Stimulated activated CD4-positive, alpha-beta T cell treated with anti-CD3 and anti-CD28 coated beads, Interleukin-15, amount 100 ng/mL, for 24 hours (primary cell): ENCODE measurements at places on chromosomes 12 and 14.

DNA sequence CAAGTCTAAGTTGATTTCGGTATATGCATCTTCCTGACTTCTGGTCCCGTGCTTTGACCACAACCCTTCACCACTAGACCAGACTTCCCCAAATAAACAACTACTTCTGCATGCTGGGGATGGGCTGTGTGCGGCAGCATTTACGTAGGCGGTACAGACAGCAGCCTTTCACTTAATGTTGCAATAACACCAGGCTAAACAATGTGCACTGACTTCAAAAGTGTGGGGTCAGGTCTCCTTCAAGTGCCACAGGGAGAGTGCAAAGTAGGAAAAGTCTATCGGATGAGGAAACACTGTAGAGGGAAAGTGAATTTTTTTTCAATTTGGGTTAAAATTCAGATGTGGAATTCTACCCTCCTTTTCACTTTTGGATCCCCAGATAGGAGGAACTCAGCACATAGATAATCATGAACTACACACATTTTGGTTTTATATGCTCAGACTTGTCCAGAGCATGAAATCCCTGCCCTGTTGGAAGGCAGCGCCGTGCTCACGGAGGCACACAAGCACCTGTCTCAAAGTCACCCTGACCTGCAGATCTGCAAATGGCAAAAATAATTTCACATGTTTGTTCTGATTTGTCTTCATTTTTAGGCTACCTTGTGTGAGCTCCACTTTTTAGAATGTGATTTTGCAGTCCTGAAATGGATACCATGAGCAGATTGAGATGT is 3.6 kb upstream of the FOS start:
- DNase-seq: no peak

DNA sequence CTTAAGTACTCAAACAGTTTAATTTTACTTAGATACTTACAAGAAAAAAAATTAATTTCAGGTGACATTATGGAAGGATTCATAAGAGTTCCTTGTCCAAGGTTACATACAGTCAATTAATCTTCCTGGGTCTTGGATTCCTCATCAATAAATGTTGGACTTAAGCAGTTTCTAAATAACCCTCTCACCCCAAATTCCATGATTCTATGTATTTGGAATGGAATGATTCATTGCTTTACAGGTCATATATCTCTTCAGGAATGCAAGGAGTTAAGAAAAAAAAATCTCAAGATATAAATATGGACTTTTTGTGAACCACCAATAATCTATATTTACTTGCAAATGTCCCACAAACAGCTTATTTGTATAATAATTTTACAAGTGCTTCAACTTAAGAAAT is 84.2 kb upstream of the BMP4 start:
- no peak for DNase-seq

- no peak for DNase-seq
Observed at GRCh38 chr14:52862632-52863333, 71.4 kb upstream of the GNPNAT1 start.

GRCh38 chr14:71429902-71430301 is 502.3 kb upstream of the RGS6 start:
- DNase-seq: no peak

DNA sequence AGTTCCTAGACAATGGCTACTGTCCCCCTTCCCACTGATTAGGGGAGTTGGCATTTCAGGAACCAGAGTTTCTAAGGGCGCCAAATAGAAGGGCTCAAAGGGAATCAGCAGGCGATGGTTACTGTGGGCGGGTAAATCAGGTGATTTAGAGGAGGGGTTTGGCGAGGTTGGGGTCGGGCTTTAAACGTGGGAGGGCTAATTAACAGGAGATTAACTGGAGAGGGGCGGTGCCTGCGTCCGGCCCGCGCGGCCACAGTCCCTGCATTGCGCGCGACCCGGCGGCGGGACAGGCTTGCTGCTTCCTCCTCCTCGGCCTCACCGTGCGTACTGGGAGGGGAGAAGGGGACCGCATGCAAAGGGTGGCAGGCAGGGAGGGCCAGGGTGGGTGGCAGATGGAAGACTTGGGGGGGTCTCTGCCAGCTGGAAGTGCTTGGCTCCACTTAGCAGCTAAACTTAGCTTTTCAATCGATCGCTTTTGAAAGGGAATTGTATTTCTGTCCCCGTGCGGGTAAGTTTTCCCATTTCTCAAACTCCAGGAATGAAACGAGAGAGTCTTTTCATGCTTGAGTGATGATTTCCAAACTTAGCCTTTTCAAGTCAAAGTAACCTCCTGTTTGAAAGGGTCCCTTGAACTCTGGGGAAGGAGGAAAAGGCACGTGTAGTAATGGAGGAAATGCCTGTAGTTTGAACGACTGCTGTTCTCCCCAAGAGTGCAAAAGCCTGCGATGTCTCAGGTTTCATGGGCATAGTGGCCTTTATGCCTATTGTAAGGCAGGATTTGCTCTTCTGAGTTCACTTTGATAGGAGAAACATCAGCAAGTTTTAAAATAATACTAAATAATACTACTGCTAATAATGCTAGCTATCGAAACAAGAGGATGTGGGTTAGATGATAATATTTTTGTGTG is at the start of gene MGST1:
MGST1 (plus strand) TSS at position 255 of the 908 bp plus-strand sequence. CDS start 6,608 bp downstream, outside the sequence.
- DNase-seq: no peak

GRCh38 chr12:76329159-76329558 is 19.1 kb downstream of the BBS10 start:
- no peak for DNase-seq

DNA sequence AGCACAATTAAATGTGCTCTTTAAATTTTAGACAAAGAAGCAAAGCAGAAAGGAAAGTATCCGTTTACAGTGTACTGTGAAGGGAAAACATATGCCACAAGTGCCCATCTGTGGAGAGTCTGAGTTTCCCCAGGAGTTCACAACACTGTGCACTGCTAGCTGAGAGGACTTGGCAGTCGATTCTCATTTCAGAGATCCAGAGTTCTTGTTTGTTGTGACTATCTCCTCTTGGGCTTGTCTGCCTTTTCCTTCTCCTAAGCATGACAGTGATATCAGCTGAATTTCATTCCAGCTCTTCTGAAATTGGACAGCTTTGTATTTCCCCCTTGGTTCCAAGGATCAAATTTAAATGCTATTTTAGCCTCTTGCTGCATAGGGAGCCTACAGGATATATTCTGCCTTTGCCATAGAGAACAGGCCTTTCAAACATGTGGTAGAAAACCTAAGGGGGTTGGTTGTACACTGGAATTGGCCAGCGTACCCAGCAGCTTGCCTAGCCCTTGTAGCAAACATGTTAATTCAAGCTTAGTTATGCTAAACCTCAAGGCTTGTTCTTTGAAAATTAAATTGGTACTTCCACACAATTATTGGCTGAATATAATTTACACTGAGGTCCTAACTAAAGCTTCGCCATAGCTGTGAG is 259.2 kb upstream of the NOVA1 start:
- DNase-seq: no peak

- DNase-seq: no peak
Observed at GRCh38 chr12:93243689-93244513, 133.8 kb upstream of the NUDT4 start.

DNA sequence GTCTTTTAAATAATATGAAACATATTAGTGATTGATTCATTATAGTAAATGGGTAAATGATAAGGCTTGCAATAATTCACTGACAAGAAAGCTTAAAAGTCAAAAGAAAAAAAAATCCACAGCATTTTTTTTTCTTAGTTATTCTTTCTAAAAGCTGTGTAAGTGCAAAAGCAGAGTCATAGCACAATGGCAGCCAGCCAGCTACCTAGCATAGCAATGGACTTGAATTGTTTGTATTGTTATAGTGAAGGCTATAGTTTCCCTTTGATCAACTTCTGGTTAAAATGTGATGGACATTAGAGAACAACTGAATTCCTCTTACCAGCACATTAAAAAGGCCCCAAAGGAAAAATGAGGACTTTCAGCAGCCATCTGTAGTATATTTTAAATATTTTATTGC is 232.1 kb downstream of the NAV3 start:
- no peak for DNase-seq

GRCh38 chr12:68975811-68976210 is 42.8 kb upstream of the CPM start:
- DNase-seq: no peak

GRCh38 chr14:61462566-61463193 is 141.3 kb downstream of the PRKCH start:
- DNase-seq: no peak

- no peak for DNase-seq
Observed at GRCh38 chr12:63129927-63130326, 21.1 kb downstream of the AVPR1A start.

GRCh38 chr12:3597526-3598210 is 106.7 kb downstream of the PRMT8 start:
- no peak for DNase-seq

DNA sequence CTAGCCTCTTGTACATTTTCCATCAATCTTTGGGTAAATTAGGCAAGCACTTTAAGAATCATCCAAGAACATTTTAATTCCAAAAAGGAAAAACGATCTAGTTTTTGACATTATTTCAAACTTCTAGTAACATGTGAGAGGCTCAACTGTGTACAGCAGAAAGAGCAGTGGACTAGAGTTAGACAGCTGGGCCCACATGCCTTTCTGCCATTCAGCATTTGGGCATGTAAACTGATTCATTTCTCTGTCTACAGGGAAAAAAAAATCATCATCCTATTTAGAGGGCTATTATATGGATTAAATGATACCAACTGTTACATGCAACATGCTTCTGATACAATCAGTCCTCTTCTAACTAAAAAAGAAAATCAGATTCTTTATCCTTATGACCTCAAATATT is 17.7 kb downstream of the ATP2B1 start:
- DNase-seq: no peak

DNA sequence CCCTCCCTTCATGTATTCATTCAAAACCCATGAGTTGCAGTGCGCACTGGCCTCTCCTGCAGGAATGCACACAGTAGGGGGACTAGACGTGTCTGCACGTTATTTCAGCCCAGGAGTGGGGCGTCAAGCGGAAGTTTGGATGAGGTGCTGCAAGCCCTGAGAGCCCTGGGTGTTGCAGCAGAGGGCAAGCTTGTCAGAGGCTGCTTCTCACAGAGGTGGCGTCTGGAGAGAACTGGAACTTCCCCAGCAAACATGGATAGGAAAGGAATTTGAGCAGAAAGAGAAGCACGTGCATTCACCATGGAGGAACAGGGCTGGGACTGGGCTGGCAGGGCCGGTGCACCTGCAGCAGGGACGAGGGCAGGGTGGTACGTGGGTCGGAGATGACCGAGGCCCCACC is 64.9 kb downstream of the TECPR2 start:
- no peak for DNase-seq

GRCh38 chr12:69298947-69299346 is 49.2 kb upstream of the LYZ start:
- no peak for DNase-seq

DNA sequence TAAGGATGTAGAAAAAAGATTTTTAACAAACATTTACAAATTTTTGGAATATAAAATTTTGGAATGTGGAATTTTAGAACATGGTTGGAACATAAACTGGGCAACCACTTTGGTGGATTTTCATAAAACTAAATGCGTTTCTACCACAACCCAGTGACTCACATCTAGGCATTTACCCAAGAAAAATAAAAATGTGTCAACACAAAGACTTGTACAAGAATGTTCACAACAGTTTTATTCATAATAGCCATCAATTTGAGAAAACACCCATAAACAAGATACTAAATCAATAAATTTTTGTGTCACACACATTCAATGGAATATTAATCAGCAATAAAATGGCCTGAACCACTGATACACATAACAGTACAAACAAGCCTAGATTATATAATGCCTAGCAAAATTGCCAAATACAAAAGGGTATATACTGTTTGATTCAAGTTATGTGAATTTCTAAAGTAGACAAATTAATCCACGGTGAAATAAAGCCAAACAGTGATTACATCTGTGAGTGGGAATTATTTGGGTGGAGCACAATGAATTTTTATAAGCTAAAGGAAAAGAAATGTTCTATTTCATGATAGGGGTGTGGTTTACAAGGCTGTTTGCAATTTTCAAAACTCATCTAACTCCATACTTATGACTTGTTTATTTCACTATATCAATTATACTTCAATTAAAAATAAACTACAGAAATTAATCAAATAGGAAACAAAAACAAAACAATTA is 415.2 kb upstream of the OR4E1 start:
- no peak for DNase-seq

- no peak for DNase-seq
Observed at GRCh38 chr12:120909633-120910298, 5.6 kb upstream of the SPPL3 start.

DNA sequence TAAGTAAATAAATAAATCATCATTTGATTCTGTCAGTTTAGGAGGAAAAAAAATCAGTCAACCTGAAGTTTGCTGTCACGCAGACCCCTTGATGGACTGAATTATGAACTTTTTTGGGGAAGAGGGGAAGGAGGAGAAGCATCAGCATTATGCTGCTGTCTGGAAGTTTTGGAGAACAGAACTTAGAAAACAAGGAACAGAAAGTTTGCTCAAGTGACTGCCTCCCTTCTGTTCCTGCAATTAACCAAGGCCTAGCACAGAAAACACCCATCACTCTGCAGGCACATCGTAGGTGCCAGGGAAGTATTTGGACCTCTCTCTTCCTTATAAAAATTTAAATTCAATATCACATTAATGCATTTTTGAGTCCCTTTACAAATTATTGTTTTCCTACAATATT is 283.8 kb downstream of the VRK1 start:
- DNase-seq: no peak

DNA sequence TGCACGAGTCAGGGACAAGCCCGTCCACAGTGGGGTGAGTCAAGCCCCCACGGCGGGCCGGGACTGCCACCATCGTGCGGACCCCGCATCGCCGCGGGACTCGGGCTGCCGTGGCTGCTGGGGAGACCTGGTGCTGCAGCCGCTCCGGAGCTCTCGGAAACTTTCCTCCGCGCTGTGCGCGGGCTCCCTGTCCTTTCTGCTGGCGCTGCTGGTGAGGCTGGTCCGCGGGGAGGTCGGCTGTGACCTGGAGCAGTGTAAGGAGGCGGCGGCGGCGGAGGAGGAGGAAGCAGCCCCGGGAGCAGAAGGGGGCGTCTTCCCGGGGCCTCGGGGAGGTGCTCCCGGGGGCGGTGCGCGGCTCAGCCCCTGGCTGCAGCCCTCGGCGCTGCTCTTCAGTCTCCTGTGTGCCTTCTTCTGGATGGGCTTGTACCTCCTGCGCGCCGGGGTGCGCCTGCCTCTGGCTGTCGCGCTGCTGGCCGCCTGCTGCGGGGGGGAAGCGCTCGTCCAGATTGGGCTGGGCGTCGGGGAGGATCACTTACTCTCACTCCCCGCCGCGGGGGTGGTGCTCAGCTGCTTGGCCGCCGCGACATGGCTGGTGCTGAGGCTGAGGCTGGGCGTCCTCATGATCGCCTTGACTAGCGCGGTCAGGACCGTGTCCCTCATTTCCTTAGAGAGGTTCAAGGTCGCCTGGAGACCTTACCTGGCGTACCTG is 1.1 kb downstream of the PDE3A start:
- DNase-seq: peak; percentile 7
